ENCODE measurements at places on chromosomes 13 and 19. TPM values are rescaled to one million over a fixed set of nuclear protein-coding genes. Genes with fewer than 3 reads are reported as not detected.

FFAR1 gene
- total RNA-seq, result 3.0 TPM

PSG11 gene
- not detected for total RNA-seq

ADAMTSL5 gene
- total RNA-seq, result not detected

ZNF570 gene
- total RNA-seq, result 8.9 TPM

LSM14A gene
- total RNA-seq, result 139 TPM

THSD1 gene
- total RNA-seq, result 0.44 TPM

- no peak for DNase-seq
- no peaks in the 10 kb centered on the region for H3K36me3 ChIP-seq
- no peaks in the 10 kb centered on the region for H3K4me1 ChIP-seq
- no peak overlapping the region for H3K4me3 ChIP-seq
Measured at GRCh38 chr13:105788530-105788929, 746.9 kb downstream of the EFNB2 start.

DNA sequence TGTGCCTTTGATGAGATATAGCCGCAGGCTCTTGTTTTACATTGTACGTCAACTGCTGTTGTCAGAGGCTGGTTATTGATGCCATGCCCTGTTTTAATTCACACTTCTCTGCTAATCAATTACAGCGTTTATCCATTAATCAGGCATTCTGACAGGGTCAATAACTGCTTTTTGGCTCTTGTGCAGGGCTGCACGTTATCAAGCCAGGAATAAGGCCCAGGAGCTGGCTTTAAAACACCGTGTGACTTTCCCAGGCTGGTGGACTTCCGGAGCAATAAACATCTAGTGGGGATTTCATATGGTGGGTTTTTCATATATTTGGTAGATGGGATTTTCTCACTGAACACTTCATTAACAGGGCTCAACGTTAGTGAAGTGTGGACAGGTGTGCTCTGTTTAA lies 221.7 kb downstream of the TM9SF2 start:
- no peaks in the 10 kb centered on the region for H3K36me3 ChIP-seq
- no peak overlapping the region for H3K27ac ChIP-seq
- H3K4me3 ChIP-seq, result no peak overlapping the region
- no peaks in the 10 kb centered on the region for H3K4me1 ChIP-seq
- H3K27me3 ChIP-seq, result no peaks in the 10 kb centered on the region
- no peak for DNase-seq

- no peak overlapping the region for H3K4me3 ChIP-seq
- no peak for DNase-seq
- no peaks in the 10 kb centered on the region for H3K4me1 ChIP-seq
- H3K36me3 ChIP-seq, result peaks cover 15% of the 10 kb centered on the region
- no peaks in the 10 kb centered on the region for H3K27me3 ChIP-seq
Measured at GRCh38 chr19:52231154-52231910, 38.1 kb upstream of the ZNF766 start.

DNA sequence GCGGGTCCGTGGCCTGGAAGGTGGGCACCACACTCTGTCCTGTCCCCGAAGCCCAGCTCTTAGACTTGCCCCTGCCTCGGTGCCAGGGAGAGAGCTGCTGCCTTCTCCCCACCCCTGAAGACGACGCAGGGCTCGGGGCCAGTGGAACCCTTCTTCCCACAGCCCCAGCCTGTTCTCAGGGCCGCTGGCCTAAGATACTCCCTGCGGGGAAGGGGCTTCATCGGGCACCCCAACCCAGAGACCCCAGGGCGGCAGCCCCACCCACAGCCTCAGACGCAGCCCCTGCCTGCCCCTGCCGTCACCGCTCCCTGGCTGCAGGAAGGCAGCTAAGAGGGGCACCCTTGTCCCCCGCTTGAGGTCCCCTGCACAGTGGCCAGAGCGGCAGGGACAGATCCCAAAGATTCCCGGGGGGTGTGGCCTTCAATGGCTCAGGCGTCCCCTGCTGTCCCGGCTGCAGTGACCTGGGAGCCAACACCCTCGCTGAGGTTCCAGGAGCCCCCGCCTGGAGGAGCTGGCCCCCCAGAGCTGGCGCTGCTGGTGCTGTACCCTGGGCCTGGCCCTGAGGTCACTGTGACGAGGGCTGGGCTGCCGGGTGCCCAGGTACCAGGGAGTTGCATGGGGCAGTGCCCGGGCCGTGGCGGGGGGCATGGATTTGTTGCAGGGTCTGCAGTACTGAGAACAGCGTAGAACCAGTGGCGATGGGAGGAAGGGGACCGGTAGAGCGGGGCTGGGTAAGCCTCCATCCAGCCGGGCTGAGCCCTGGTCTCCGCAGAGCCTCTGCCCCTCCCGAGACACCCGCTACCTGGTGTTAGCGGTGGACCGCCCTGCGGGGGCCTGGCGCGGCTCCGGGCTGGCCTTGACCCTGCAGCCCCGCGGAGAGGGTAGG lies 1.0 kb downstream of the AMH start:
- DNase-seq, result peak; percentile 49
- peaks cover 30% of the 10 kb centered on the region for H3K4me1 ChIP-seq
- H3K27me3 ChIP-seq, result peaks cover 38% of the 10 kb centered on the region

- no peaks in the 10 kb centered on the region for H3K4me1 ChIP-seq
- H3K27ac ChIP-seq, result no peak overlapping the region
- H3K27me3 ChIP-seq, result no peaks in the 10 kb centered on the region
- no peaks in the 10 kb centered on the region for H3K36me3 ChIP-seq
Measured at GRCh38 chr13:59710996-59711701, 452.6 kb downstream of the DIAPH3 start.

DNA sequence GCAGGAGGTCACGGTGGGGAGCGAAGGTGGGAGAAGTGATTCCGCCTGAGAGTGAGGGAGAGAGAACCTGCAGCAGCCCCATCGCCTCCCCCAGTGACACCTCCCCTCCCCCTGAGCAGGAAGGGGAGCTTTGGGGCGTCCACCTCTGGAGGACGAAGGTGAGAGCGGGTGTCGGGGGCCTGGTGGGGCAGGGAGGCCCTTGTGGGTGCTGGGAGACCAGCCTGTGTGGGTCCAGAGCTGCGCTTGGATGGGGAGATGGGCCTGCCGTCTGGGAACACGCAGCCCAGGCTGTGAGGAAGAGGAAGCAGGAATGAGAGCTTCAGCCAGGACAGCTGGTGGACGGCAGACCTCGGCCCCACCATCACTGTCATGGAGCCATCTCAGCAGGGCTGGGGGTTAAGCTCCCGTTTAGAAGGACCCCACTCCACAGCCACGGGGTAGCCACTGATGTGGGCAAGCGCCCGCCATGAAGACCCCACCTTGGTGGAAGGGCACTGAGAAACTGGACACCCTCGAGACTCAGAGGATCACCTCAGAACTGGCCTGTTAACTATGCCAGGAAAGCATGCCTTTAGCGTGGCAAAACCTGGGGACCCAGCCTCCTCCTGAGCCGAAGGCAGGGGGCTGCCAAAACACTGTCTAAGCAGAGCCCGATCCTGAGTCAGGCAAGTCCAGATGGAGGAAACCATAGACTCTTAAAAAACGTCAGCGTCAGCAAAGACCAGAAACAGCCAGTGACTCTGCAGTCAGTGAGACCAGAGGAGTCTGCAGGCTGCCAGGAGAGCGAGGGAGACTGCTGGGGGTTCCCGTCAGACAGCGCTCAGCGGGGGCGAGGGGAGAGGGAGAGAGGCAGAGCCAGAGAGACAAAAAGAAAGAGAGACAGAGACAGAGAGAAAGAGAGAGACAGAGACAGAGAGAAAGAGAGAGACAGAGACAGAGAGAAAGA lies 6.4 kb upstream of the PROZ start:
- DNase-seq, result peak; percentile 32
- H3K27me3 ChIP-seq, result peaks cover 5% of the 10 kb centered on the region
- H3K36me3 ChIP-seq, result no peaks in the 10 kb centered on the region
- peaks cover 25% of the 10 kb centered on the region for H3K4me1 ChIP-seq
- H3K4me3 ChIP-seq, result peak overlapping the region; percentile 77
- no peak overlapping the region for H3K27ac ChIP-seq

- H3K27me3 ChIP-seq, result no peaks in the 10 kb centered on the region
- H3K27ac ChIP-seq, result no peak overlapping the region
- peaks cover 19% of the 10 kb centered on the region for H3K4me1 ChIP-seq
- H3K4me3 ChIP-seq, result no peak overlapping the region
Measured at GRCh38 chr13:29483211-29483610, 112.3 kb downstream of the SLC7A1 start.

- no peak overlapping the region for H3K27ac ChIP-seq
- peaks cover 59% of the 10 kb centered on the region for H3K36me3 ChIP-seq
- H3K4me3 ChIP-seq, result no peak overlapping the region
Measured at GRCh38 chr19:45852983-45853382, 10.0 kb downstream of the SYMPK start.

DNA sequence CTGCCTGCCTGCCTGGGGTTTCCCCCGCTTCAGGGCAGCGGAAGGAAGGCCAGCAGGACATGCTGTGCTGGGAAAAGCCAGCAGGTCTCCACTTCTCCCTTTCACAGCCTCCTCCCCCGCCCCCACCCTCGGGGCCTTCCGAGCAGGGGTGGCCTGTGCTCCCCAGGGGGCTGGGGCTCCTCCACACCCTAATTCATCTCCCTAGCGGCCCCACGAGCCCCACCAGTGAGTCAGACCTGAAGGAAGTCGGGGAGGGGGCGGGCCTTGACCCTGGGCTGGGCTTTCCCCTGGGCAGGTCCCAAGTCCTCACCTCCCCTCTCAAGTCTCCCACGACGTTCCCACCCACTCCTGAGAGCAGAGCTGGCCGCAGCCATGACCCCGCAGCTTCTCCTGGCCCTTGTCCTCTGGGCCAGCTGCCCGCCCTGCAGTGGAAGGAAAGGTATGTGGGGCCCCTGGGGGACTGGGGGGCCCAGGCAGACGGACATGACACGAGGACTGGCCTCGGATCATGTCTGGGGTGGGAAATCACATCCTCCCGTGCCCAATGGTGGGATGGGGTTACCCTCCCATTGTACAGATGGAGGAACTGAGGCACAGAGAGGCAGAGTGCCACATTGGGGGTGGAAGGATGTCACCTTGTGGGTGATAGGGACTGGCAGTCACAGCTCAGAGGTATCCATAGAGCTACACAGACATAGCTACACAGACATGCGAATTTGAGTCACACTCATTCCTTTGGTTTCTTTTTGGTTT lies at the start of gene EBI3:
EBI3 (plus strand) TSS at position 345 of the 753 bp plus-strand sequence; CDS start at position 373, 28 bp downstream.
- DNase-seq, result peak; percentile 84
- H3K4me3 ChIP-seq, result peak within 1 kb of the TSS; percentile 44
- H3K4me1 ChIP-seq, result peaks cover 26% of the 10 kb centered on the region
- no peaks in the 10 kb centered on the region for H3K36me3 ChIP-seq

DNA sequence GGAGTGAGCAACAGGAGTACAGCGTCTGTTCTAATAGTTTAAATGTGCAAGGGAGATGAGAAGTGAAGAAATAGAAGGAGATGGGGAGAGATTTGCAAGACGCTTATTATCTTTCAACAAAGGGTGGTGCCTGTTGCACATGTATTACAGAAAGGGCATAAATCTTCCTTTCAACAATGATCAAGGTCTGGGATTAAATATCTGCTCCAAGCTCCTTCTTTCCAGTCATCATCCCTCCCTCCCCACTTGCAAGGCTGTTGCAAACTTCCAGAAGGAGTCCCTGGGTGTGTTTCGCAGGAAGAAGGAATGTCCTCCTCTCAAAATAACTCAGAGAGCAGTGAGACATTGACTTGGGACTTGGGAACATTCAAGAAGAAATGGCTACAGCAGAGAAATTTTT lies 63.5 kb upstream of the MYCBP2 start:
- H3K27ac ChIP-seq, result no peak overlapping the region
- no peak for DNase-seq
- H3K36me3 ChIP-seq, result no peaks in the 10 kb centered on the region
- H3K4me1 ChIP-seq, result no peaks in the 10 kb centered on the region
- no peaks in the 10 kb centered on the region for H3K27me3 ChIP-seq

DNA sequence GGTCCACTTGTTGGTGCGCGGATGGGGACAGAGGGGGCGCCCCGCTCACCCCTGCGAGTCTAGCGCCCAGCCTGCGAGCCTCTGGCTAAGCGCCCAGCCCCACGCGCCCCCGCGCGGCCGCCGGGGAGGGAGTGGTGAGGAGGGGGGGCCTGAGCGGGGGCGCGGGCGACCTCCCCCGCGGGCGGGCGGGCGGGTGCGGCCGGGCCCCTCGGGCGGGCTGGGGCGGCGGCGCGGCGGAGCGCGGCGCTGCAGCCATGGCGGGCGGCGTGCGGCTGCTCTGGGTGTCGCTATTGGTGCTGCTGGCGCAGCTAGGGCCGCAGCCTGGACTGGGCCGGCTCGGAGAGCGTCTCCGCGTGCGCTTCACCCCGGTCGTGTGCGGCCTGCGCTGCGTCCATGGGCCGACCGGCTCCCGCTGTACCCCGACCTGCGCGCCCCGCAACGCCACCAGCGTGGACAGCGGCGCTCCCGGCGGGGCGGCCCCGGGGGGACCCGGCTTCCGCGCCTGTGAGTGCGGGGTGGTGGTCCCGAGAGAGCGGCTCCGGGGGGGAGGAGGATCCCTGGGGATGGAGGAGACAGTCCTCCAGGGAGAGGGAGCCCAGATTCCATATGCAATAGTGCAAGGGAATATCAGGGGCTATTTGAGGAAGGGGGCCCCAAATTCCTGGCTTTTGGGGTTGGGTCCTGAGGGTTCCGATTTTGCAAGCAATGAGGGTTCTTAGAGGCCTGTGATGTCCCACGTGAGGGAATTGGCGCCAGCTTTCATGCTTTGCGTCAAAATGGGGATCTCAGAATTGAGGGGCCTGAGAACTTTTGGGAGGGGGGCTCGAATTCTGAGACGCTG lies at the start of gene LTBP4:
LTBP4 (plus strand) TSS at position 236 of the 841 bp plus-strand sequence; CDS start at position 255, 19 bp downstream.
- no peaks in the 10 kb centered on the region for H3K36me3 ChIP-seq
- DNase-seq, result no peak
- H3K4me3 ChIP-seq, result no peak within 1 kb of the TSS
- H3K27me3 ChIP-seq, result peaks cover 64% of the 10 kb centered on the region
- H3K4me1 ChIP-seq, result peaks cover 93% of the 10 kb centered on the region
- H3K27ac ChIP-seq, result no peak within 1 kb of the TSS

GRCh38 chr13:43785261-43785649 lies 1.5 kb downstream of the ENOX1 start:
- H3K36me3 ChIP-seq, result no peaks in the 10 kb centered on the region
- H3K4me3 ChIP-seq, result no peak overlapping the region
- no peak for DNase-seq
- H3K4me1 ChIP-seq, result peaks cover 13% of the 10 kb centered on the region
- H3K27me3 ChIP-seq, result no peaks in the 10 kb centered on the region

- H3K4me3 ChIP-seq, result no peak overlapping the region
- no peaks in the 10 kb centered on the region for H3K27me3 ChIP-seq
- no peak overlapping the region for H3K27ac ChIP-seq
- no peaks in the 10 kb centered on the region for H3K4me1 ChIP-seq
- DNase-seq, result no peak
Measured at GRCh38 chr13:90710164-90710759, 637.2 kb upstream of the MIR17HG start.

Measured in B cell (primary cell).